ENCODE measurements at places on chromosomes 16 and 17.

- no peak for DNase-seq
Measured at GRCh38 chr17:47213540-47213939, 4.4 kb downstream of the MYL4 start.

GRCh38 chr17:28474111-28474531 lies 677 bp downstream of the SLC13A2 start:
- DNase-seq = no peak

- DNase-seq = no peak
Measured at GRCh38 chr17:78694805-78695531, 87.1 kb downstream of the CYTH1 start.

DNA sequence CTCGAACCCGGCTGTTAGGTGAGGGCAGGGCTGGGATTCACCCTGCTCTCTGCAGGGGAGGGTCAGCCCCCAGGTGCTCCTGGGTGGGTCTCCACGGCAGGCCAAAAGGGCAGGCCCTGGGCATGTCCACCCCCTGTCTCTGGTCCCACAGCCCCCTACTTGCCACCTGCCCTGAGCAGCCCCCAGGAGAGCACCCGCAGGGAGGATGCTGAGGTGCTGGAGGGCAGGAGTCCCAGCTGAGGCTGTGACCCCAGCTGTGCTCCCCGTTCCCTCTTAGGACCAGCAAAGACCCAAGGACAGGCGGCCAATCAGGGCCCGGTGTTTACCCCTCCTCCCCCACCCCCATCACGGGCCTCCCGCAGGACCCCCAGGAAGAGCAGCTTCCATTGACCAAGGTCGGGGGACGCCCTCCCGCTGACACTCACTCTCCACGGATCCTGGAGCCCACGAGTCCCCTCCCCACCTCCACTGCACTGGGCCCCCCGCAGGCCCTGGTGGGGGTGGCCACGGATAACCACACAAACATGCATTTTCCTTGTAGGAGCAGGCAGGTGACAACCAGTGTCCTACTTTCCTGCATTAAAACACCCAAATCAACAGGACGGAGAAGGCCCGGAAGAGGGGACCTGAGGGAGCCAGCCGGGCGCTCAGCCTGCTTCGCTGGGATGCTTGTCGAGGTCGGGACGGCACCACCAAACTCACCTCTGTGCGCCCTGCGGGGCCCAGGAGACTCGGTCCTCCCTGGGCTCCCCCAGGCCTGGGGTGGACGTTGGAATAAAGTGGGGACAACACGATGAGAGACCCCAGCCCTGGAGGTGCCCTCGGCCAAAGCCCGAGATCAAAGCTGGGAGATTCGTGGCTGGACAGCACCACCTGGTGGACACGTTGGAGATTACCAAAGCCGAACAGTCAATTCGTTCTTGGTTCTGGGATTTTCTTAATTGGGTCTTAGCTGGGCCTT lies 22.5 kb upstream of the ENPP7 start:
- peak; percentile 13 for DNase-seq

- no peak for DNase-seq
Measured at GRCh38 chr16:3519581-3519980, 18.8 kb downstream of the CLUAP1 start.

DNA sequence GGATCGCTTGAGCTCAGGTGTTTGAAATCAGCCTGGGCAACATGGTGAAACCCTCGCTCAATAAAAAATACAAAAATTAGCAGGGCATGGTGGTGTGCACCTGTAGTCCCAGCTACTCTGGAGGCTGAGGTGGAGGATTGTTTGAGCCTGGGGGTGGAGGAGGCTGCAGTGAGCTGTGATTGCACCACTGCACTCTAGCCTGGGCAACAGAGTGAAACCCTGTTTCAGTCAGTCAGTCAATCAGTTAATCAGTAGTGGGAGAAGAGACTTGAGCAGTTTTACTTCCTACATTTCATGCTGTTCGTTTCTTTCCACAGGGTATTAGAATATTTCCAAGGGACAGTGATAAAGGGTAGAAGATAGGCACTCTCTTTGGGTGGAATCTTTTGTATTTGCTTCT lies 8.8 kb downstream of the MAP3K3 start:
- DNase-seq = no peak
